Activated CD4-positive, alpha-beta T cell treated with anti-CD3 and anti-CD28 coated beads for 24 hours (primary cell): ENCODE measurements at places on chromosomes 7 and 10.
A peak's percentile ranks its signal among the peaks of the same experiment; 100 is the strongest.

DNA sequence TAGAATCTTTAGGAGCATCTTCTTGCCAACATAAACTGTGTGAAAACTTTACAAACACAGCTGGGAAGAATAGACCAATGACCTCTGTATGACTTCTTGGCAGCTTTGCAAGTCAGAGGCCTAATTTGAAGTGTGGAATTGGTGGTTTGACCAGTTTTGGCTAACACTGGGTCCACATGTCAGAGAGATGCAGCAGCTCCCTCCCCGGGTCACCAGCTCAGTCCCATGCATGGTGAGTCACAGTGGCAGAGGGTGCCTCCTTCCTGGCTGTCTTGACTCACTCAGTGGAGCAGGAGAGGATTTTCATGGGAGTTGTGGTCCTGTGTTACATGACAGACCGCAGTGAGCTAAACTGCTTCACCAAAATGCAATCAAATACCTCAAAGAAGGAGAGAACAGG is 8.2 kb upstream of the STARD3NL start:
- DNase-seq, result no peak

GRCh38 chr10:43698156-43698555 is 49.5 kb upstream of the ZNF32 start:
- DNase-seq, result no peak

GRCh38 chr7:144908324-144908723 is 72.5 kb upstream of the TPK1 start:
- no peak for DNase-seq

GRCh38 chr10:9229702-9230244 is 1175.3 kb downstream of the GATA3 start:
- DNase-seq, result no peak

GRCh38 chr7:101218236-101219125 is 516 bp downstream of the ZNHIT1 start:
- DNase-seq, result no peak

DNA sequence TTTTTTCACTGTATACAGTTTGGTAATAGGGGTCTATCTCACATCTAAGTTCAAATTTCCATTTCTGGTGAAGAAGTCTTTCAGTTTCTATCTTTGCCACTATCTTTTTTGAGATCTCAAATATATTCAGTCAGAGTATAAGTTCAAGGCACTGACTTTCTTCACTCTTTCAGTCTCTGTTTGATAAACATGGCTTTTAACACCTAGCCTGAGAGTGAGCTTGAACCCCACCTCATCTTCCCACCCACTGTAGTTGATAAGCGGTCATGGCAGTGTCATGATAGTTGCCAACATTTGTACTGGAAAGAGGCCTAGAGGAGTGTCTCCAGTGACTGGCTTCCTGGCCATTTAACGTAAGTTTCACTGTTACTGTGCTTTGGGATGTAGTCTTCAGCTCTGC is 41.2 kb upstream of the AGR3 start:
- DNase-seq, result no peak

DNA sequence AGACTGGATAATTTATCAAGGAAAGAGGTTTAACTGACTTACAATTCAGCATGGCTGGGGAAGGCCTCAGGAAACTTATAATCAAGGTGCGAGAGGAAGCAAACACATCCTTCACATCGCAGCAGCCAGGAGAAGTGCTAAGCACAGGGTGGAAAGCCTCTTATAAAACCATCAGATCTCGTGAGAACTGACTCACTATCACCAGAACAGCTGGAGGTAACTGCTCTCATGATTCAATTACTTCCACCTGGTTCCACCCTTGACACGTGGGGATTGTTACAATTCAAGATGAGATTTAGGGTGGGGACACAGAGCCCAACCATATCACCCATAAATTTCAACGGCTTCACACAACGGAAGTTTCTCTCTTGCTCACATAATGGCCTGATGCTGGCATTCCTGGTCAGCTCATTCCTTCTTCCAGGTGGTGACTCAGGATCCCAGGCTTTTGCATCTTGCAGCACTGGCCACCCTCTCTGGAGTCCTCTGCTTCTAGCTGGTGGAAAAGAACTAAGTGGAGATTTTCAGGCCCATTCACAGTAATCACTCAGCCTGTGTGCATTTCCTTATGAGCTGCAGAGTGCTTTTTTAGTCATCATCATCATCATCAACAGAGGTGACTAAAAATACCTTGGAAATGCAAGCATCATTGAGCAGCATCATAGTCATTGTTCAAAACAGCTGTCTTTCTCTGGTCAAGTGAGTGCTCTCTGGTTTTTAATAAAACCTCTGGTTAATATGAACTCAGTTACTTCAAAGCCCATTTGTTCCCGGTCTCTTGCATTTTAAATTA is 308.1 kb downstream of the SFMBT2 start:
- no peak for DNase-seq

DNA sequence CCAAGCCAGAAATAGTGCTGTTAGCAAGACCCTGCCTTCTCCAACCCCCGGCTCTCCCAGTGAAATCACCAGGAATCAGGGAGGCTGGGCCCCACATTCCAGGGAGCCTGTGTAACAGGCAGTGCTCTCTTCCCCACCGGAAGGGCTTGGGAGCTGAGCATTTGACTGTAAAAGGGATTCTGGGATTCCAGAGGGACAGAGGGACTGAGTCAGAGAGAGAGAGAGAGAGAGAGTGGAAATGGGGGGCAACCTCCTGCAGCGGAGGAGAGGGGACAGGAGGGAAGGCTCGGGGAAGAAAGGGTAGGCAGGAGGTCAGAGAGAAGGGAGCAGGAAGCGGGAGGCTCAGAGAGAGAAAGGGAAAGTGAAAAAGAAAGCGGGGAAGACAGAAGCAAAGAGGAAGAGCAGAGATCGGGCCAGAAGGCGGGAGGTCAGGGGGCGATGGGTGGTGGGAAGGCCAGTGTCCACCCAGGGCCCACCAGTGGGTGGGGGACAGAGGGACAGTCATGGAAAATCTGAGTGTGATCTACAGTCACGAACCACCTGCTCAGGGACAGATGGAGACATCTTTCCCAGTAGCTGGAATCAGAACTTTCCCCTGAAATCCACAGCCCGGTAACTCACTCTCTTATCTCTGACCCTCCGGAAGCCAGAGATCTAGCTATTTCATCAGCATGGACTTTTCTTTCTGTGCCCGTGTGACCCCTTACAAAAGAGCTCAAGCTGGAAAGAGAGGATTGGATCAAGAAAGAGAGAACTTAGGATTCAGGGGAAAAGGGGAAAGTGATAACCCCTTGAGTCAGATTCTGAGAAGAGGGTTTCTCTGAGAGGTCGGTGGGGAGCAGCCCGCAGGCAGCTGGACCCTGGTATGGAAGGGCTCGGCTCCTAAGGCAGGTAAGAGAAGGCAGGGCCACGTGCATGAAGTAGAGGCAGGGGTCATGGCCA is 4.6 kb upstream of the SERPINE1 start:
- no peak for DNase-seq

GRCh38 chr10:86673827-86674581 is 5.7 kb downstream of the LDB3 start:
- DNase-seq, result no peak

GRCh38 chr10:92387289-92387940 is 96.4 kb downstream of the MARCHF5 start:
- DNase-seq, result peak; percentile 2

DNA sequence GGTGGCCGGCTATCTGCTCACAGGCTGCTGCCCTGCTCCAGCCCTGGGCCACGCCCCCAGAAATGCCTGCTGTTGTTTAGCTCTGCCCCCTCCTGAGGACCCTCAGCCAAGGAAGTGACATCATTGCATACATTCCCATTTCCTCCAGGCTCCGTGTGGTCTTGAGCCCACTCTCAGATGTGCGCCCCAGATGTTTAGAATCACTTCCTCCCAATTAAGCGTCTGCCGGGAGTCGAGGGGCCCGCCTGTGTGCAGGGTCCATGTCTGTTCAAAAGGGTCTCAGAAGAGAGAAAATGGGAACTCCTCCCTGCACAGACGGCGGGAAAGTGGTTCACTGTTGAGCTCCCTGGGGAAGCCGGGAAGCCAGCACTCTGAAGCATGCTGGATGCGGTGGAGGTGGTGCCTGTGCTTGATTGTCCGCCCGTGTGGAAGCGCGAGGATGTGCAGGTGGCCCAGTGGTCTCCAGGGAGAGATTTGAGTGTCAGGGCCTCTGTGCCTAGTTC is 116.9 kb upstream of the PPIF start:
- DNase-seq, result no peak

GRCh38 chr10:62045765-62046521 is 144.4 kb downstream of the ARID5B start:
- no peak for DNase-seq

- peak; percentile 5 for DNase-seq
Measured at GRCh38 chr7:49852619-49853462, 79.4 kb downstream of the VWC2 start.

DNA sequence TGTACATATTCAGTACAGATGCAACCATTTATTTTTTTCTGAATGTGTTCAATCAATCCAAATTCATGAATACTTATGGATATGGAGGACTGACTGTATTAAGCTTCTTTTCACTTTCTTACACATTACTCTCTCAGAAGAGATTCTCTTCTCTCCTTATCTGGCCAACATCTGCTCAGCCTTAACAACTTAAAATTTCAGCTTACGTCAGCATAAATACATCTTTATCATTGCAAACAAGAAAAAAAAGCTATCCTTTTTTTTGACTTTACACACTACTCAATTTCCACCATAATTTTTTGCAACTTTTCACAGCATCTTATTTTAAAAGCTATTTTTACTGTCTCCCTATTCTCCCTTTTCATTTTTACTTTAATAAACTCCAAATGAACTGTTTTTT is 80.9 kb upstream of the POT1 start:
- no peak for DNase-seq

DNA sequence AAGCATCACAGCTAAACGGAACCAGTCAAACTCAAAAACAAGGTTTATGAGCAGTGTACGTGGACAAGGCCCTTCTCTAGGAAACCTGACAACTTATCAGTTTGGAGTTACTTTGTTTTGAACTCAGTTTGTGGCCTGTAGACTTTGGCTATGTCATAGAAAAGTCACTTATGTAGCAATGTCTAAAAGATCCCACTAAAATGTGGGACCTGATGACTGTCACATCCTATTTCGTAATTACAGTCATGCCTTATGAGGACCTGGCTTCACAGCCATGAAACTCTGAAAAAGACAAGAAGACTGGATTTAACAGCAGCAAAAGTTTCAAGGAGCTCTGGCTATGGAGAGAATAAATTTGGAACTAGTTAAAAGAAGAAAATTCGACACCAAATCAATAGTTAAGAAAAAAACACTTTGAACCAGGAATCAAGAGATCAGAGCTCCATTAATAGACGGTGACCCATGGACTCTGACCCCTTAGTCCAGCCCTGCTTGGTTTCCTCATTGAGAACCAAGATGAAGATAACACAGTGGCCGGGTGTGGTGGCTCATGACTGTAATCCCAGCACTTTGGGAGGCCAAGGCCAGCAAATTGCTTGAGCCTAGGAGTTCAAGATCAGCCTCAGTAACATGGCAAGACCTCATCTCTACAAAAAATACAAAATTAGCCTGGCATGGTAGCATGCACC is 204.3 kb downstream of the SFMBT2 start:
- DNase-seq, result no peak
